ENCODE measurements at places on chromosomes 12 and 14.

GRCh38 chr12:75115748-75116147 is 93.9 kb downstream of the KCNC2 start:
- DNase-seq, result no peak

GRCh38 chr12:122052285-122052684 is 26.3 kb upstream of the MLXIP start:
- DNase-seq, result no peak

DNA sequence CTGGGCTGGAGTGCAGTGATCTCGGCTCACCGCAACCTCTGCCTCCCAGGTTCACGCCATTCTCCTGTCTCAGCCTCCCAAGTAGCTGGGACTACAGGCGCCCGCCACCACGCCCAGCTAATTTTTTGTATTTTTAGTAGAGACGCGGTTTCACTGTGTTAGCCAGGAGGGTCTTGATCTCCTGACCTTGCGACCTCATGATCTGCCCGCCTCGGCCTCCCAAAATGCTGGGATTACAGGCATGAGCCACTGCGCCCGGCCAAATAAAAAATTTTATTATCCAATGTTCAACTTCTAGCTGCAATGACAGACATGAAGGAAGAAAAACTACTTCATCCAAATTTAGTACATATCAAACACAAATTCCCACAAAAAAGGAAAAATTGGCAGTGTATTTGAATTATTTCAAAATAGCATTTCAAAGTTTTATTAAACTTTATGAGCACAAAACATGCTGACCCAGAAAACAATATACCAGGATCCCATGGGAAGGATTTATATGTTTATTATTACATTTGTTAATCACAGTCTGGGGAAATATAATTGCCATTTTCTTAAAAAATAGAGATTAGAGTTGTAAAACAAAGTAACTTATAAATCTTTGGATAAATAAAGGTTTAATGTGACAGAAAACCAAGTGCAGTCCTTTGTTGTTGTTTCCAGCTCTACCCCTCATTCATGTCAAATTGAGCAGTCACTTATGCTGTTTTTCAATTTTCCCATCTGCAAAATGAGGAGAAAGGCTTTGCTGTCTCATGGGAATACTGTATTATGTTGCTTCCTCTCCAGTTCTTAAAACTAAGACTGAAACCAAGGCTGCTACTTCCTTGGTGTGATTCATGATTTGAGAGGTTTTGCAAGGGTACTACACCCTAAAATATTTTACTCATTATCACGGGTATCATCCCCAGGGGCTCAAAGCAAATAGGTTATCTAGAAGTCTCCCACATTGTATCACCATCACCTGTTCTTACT is 155.2 kb upstream of the AVPR1A start:
- no peak for DNase-seq

DNA sequence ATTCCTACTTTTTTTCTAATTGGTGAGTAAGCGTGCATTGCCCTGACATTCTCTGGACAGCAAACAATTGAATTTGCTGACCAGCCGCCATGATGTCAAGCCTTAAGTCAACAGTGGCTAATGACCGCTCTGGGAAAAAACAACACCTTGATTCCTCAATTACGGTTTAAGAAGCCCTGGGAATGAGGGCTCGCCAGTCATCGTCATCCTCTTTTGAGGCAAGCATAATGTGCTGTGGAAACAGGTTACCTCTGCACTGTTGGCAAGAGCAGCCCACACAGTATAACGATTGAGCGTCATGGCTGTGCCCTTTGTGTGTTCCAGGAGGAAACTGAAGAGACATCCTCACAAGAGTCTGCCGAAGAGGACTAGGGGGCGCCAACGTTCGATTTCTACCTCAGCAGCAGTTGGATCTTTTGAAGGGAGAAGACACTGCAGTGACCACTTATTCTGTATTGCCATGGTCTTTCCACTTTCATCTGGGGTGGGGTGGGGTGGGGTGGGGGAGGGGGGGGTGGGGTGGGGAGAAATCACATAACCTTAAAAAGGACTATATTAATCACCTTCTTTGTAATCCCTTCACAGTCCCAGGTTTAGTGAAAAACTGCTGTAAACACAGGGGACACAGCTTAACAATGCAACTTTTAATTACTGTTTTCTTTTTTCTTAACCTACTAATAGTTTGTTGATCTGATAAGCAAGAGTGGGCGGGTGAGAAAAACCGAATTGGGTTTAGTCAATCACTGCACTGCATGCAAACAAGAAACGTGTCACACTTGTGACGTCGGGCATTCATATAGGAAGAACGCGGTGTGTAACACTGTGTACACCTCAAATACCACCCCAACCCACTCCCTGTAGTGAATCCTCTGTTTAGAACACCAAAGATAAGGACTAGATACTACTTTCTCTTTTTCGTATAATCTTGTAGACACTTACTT is 138.9 kb downstream of the HMGA2 start:
- no peak for DNase-seq

Data from kidney epithelial cell (primary cell).